Activated effector memory CD4-positive, alpha-beta T cell treated with anti-CD3 and anti-CD28 coated beads, Interleukin-2, amount 50 U/mL, for 16 hours (primary cell): ENCODE measurements at places on chromosomes 1 and 21.
A peak's percentile ranks its signal among the peaks of the same experiment; 100 is the strongest.

DNA sequence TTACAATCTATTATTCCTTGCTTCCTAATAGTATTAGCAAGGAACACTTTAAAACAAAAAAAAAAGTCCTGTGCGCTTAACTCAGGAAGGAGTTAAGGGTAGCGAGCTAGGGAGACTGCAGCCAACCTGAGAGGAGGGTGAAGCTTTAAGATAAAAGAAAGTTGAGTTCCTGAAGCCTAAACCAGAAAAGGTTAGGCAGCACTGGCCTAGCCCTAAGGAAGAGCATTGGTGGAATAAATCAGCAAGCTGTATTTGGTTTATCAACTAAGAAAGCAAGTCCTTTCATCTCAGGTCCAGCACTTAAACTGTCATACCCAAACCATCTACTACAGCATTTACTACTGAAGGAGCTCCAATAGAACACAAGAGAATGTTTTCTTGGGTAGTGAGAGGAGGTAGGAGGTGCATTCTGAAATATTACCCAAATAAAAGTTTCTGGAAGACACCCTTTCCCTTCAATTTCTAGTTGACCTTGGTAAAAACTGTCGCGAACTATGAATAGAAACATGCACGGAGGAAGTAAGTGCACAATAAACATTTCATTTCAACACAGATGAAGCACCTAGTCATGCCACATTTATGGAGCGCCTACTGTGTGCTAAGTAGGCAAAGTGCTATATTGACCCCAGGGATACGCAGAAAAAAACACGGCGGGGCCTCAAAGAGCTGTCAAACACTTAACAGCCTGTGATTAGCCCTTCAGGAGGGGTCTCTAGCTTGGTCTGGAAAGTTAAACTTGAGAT lies 1.3 kb downstream of the GLRX2 start:
- DNase-seq: no peak

DNA sequence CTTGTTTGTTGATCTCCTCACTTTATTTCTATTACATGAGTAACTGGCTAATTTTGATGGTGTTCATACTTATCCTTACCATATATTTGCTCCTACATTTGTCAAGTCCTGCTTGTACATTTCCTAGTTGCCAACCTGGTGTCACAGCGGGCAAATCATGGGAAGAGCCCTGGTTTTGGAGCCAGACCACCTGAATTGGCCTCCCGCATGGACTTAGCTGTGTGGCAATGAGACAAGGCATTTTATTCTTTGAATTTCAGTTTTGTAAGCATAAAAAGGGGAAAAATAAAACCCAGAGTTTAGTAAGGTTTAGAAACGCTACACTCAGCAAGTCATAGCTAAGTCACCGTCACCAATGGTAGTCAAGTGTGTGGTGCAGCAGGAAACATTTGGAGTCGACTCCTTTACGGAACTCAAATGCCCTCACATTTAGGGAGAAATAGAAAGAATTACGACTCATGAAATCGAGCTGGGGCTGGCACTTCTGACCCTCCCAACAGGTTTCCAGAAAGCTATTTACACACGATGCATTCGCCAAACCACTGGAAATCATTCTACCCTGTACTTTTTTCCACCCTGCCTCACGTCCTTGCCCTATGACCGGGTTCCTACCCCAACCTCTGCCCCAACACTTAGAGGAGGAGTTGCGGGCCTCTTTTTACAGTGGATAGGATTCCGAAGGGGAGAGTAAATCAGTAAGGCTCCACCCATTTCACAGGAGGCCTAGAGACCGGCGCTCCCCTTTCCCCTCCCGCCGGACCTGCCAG lies 492 bp upstream of the PGM1 start:
- DNase-seq: no peak

- DNase-seq: no peak
Observed at GRCh38 chr21:25494804-25495203, 112.5 kb downstream of the MRPL39 start.

GRCh38 chr1:108067884-108068540 lies 103.0 kb upstream of the VAV3 start:
- DNase-seq: no peak

GRCh38 chr1:162944974-162945674 lies 84.1 kb upstream of the CCDC190 start:
- no peak for DNase-seq

- DNase-seq: no peak
Observed at GRCh38 chr1:40317394-40318074, 448 bp upstream of the COL9A2 start.

DNA sequence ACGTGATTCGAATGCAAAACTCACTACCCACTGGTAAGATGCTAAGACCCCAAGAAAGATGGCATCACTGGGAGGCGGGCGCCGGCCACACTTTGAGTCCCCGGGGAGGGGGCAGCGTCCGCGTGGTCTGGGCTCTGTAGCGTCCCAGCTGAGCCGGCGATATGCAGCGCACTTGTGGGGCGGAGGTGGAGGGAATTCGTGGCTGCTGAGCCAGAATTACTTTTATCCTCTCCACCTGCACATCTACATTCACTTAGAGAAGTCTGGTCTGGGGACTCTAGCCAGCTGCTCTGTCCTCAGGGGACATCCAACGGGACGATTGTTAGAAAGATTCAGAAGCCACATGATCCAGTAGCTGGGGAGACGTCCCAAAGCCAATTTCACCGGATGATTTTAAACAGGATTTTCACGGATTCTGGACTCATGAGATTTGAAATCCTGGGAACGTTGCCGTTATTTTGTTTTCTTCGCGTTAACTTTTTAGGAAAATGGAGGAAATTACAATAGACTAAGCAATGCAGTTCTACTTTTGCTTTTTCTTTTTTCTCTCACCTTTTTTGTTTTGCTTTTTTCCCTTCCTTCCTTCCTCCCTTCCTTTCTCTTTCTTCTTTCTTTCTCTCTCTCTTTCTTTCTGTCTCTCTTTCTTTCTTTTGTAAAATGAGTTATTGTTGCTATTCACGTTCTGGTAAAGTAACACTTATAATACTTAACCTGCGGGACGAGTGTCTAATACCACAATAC lies 1.3 kb downstream of the JAM2 start:
- no peak for DNase-seq

GRCh38 chr1:154448331-154448811 lies 43.2 kb downstream of the IL6R start:
- no peak for DNase-seq

DNA sequence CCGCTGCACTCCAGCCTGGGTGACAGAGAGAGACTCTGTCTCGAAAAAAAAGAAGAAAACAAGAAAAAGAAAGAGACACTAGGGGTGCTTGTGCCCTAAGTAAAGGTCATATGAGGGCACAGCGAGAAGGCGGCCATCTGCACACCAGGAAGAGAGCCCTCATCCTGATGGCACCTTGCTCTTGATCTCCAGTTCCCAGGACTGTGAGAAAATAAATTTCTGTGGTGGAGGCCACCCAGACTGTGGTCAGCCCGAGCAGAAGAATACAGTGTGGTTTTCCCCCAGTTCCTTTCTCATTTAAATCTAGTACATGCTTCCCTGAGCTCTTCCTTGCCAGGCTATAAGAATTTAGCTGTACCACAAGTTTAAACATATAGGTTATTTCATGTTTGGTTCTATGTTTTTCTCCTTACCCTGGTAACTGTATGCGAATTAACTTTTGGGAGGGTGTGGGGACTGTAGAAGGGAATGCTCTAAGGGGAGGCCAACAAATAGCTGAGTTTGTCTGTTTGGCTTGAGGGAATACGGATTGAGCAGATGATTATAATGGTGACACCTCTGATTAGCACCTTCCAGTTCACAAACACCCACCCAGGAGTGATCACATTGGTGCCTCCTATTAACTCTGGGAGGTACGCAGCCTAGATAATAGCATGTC lies 119.6 kb upstream of the ERRFI1 start:
- DNase-seq: no peak

DNA sequence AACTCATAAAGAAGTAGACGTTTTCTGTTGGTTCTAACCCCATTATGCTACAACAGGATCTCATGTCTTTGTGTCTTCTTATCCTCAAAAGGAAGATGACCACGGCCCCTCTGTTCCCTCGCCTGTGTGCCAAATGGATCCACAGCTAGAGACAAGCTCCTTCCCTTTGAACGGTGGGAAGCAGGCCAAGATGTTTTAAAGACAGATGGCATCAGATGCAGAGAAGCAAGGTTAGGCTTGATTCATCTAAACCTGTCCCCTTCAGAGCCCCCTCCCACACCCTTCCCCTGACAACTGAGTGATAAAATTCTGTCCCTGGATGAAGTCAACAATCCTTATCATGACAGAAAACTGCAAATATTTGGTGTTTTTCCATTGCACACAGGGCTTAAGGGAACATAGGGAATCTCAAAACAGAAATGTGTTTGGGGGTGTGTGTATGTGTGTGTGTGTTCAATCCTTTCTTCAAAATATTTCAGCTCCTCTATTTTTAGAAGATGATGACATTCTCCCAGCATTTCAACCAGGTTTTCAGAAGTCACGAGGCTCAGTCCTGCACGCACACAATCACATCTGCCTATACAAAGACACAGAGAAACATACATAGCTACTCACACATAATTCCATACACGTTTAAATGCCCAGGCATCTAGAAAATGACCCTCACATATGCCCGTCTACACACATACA lies 27.8 kb upstream of the FMOD start:
- DNase-seq: no peak

GRCh38 chr1:33150522-33150921 lies 31.3 kb downstream of the TRIM62 start:
- no peak for DNase-seq

- DNase-seq: no peak
Observed at GRCh38 chr1:235809688-235810397, 56.9 kb downstream of the LYST start.

DNA sequence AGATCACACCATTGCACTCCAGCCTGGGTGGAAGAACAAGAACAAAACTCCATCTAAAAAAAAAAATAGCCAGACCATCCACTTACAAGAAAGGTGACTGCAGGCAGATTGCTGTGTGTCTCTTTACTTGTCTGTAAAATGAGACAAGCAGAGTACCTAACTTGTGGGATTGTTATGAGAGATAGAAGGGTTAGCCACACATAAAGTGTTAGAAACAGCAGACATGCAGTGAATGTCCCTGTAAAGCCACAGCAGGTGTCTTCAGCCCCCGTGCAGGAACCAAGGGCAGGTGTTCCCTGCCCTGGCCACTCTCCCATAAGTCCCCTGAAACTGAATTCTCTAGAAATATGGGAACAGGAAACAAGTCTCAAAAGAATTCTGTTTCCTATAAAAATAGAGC lies 40.8 kb upstream of the EFHD2 start:
- DNase-seq: no peak

DNA sequence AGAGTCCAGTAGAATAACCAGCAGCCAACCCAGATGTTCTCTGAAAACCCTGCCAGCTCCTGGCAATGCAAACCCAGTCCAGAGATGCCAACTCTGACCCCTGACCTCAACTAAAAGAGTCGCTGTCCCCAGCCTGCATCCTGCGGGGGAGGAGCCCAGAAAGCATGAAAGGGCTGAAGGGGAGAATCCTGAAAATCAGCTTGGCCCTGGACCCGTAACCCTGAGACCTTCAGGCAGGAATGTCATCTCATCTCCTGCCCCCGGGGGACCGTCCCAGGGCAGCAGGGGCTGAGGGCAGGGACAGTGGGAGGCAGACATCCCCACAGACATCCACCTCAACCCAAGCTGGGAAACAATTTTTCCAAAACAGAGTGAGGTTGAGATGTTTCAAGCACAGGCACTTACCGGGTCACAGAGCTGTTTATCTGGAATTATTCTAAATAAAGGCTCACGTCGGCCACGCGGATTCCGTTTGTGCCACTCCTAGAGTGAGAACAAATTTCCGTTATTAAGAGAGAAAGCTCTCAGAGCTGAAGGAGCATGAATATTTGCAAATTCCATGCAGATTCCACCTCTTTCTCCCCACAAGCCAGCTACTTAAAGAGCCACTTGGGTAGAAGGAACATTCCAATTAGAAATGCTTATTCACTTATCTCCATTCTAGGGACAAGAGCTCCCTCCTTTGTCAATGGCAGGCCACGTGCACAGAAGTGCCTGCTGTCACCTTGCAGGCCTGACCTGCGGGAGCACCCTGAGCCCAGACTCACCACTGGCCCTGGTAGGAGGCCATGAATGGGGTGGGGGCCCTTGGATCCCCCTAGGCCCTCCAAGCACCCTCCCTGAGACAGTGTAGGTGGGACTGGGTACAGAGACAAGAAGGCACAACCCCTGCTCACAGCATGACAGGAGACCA lies 240.1 kb downstream of the NPHP4 start:
- peak; percentile 49 for DNase-seq

DNA sequence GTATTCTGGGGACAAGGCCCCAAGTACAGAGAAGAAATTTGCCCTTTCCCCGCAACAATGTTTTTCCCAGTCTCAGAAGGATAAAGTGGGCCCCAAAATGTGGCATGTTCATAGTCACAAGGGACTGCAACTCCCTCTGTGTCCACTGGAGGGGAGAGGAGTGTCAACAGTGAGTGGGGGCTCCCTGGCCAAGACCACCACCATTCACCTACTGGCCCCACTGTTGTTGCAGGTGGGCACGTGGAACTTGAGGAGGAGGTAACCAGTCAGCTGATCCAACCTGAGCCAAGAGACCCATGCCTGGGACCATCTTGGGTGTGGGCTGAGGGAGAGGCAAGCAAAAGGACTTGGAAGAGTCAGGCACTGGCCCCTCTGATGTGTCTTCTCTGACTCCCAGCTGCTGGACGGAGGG lies 777 bp downstream of the NUDT17 start:
- peak; percentile 65 for DNase-seq

DNA sequence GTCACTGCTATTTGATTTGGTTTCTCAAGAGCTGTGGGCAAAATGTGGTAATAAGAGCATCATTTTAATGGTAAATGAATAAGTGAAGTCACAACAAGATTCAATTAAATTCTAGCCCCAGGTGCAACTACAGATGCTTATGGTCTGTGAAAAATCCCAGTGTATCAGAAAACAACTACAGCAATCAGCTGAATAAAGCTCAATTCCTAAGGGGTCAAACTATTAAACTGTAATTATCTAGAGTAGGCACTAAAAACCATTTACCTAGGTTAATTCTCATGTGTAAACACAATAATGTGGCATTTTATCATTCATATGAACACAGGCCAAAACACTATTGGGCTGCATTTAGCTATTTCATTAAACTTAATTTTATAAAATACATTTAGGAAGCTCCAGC lies 9.6 kb downstream of the TARBP1 start:
- DNase-seq: no peak

DNA sequence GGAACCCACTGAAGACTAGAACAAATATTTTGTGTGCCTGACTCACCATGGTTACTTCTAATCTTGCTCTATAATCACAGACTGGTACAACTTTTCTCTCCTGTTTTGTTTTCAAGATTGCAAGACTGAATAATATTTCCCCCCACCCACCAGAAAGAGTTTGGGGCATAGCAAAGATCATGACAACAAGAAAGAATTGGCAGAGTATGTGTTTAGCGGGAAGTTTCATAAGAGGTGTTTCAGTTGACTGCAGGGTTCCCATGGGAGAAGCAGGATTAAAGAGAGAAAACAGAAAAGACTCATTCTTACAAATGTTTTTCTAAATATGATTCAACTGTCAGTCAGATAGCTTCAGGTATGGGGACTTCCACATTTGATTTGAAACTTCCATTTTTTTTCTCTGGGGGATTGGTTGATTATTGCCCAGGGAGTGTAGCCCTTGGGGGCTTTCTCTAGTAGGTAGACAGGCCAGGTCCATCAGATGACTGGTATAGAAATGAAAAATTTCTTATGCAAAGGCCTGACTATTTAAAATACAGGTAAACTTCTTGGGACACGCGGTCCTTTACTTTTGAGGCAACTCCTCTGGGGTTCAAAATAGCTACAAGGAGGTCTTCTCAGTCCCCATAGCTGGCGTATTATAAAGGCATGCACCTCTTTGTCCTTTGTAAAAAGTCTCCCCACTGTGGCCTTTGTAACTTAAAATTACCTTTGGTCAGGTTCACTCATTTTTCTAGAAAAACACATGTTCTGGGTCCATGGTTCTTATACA lies 13.9 kb downstream of the OR14I1 start:
- DNase-seq: no peak
